ENCODE measurements at places on chromosomes 4 and X. TPM values are rescaled to one million over a fixed set of nuclear protein-coding genes. Genes with fewer than 3 reads are reported as not detected.

UGT2B17 gene
- under 0.01 TPM for total RNA-seq

TMSB15A gene
- not detected for total RNA-seq

SSX1 gene
- total RNA-seq = not detected

VCX3B gene
- total RNA-seq = not detected

NHS gene
- 3.4 TPM for total RNA-seq

SMC1A gene
- total RNA-seq = 31.2 TPM

GUCY1B1 gene
- 1.4 TPM for total RNA-seq

TLR1 gene
- 0.78 TPM for total RNA-seq

AMBN gene
- not detected for total RNA-seq

TLR2 gene
- 2.1 TPM for total RNA-seq

Data from nasal cavity respiratory epithelium epithelial cell of viscerocranial mucosa (primary cell).